NCI-H2107 (cell line): ENCODE measurements at places on chromosomes 3 and 15.

GRCh38 chr15:70498096-70498626, 265.2 kb downstream of the UACA start:
- no peak for DNase-seq

DNA sequence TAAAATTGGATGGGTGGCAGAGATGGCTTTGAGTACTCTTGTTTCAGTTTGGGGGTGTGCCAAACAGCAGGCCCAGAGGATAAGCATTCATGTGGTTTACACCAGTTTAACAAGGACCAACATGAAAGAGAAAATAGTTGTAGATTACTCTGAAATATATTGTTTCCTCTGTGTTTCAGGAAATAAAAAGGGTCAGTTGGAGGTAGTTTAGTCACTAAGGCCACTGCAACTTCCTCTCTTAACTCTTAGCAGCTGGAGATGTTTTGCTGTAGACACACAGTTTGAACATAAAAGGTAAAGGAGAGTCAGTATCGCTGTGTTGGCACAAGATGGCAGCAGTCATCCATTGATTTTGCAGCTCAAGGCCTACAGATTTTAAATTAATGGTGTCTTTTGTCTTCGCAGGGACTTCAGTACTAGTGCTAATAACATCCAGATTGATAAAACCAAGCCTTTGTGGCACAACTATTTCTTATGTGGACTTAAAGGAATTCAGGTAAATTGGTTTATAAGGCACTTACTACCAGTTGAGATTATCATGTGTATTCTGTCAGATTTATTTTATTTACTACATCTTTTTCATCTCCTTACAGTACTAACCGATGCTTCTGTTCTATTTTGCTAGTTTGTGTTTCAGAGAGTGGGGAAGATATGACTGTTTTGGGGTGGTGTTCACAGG, 65.5 kb downstream of the GALK2 start:
- peak; percentile 29 for DNase-seq

DNA sequence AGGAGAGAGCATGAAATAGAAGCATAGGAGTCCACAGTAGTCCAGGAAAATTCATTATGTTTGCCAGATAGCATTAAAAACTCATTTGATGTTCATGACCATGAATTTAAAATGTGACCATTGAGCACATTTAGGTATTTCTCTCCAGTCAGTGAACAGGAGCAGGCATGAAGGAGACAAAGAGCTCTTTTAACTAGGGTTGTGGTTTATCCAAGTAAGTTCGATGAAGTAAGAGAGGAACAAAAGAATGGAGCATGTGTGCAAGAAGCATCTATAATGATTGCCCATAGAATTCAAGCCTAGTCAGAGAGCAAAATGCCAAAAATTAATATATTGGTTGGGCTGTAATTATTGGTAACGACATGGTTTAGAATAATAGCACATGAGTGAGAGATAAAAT, 342.1 kb upstream of the CCDC54 start:
- no peak for DNase-seq

DNA sequence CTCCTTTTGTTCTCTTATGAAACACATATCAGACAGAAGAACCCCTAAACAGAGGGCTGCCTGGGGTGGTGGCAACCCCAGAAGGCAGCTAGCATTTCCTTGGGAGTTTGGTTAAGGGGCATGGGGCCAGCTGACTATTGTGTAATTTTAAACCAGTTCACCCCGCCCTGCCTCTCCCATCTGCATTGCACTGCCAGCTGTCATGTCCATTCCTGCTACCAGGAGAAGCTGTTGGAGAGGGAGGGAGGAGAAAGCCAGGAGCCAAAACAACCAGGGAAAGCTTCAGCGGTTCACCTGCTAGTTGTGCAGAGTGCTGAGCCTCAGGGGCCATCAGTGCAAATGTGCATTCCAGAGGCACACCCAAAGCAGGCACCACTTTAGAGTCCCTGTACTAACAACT, 47.6 kb upstream of the ATP1B3 start:
- peak; percentile 75 for DNase-seq

GRCh38 chr3:141699897-141700296, 38.2 kb upstream of the RNF7 start:
- DNase-seq = no peak

- DNase-seq = no peak
Measured at GRCh38 chr3:66211779-66212178, 9.0 kb upstream of the SLC25A26 start.

DNA sequence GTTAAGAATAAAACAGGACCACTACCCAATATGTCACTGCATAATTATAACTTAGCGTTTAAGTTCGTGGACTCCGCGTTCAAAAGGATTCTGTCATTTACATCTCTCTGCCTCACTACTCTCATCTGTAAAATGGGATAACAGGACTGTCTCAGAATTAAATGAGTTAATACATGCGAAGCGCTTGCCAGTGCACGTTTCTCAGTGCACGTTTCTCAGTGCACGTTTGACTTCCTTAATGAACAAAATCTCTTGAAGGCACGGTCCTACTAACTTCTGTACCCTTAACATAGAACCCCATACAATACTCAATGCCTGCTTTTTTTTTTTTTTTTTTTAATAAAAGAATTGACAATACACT, 499 bp downstream of the RABL3 start:
- no peak for DNase-seq

DNA sequence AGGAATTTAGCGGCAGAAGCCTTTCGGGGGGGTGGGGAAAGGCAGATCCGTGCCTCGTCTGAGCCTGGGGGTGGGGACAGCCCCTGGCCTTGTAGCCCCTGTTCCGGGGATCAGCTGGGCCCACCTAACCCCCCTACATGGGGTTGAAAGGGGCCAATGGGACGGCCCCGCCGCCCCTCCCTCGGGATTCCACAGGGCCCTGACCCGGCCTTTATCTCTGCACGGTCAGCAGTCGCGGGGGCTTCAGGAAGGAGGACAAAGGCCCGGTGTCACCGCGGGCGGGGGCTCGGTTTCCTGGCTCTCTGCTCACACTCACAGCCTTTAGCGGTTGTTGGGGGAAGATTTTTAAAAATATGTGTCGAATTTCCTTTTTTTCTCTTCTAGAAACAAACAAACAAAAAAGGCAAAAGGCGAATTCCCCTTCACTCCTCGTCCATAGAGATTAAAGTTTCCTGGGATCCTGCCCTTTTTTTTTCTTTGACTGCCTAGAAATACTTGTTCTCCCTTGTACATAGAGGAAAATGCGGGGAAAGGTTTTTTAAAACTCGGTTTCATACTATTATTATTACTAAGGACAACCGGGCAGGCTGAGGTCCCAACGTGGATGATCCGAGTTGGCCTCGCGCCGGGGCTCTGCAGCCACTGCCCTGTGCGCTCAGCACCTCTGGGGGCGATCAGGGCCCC, 7.9 kb downstream of the FOXL2 start:
- no peak for DNase-seq

GRCh38 chr3:27479806-27480543, 4.2 kb downstream of the SLC4A7 start:
- DNase-seq = no peak

GRCh38 chr15:47376190-47376589, 341.1 kb upstream of the SEMA6D start:
- no peak for DNase-seq

GRCh38 chr3:10292505-10293419, at the start of gene GHRL:
GHRL (minus strand) TSS chr3:10292947; CDS start chr3:10290180, 2,767 bp downstream.
- DNase-seq = no peak

GRCh38 chr3:126435456-126436315, 40.0 kb downstream of the ZXDC start:
- DNase-seq = no peak

DNA sequence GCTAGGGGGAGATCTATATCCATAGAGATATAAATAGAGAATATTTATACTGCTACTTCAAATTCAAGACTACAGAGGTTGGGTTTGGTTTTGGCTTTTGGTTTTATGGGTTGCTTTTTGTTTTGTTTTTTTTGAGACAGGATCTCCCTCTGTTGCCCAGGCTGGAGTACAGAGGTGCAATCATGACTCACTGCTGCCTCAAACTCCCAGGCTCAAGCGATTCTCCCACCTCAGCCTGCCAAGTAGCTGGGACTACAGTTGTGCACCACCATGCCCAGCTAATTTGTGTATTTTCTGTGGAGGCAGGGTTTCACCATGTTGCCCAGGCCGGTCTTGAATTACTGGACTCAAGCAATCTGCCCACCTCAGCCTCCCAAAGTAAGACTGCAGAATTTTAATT, 3.9 kb upstream of the UBL7 start:
- DNase-seq = no peak

DNA sequence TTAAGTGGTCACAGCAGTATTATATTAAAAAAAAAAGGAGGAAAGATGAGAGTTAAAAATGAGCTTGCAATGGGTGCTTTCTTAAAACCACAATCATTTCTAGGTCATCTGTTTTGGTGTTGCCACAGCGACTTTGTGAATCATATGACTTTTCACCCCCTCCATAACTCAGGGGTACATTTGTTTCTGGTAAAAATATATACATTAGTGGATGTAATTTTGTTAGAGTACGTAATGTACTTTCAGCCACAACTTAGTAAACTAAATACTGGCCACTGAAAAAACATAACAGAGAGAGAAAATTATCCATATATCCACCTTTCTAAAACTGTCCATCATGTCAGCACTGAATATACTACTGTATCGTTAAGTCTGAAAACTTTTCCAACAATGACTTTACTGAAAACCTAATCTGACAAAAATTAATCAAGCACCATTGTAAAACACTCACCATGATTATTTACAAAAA, 3.4 kb downstream of the ANKRD28 start:
- no peak for DNase-seq
